Muscle of leg (tissue), 16 donors: ENCODE measurements at places on chromosomes 2 and 18.

GRCh38 chr2:236172255-236173035 lies 4.3 kb upstream of the GBX2 start:
- no peak for DNase-seq

- no peak for DNase-seq
These were observed 12.0 kb upstream of the DGKD start for GRCh38 chr2:233342301-233342700.

DNA sequence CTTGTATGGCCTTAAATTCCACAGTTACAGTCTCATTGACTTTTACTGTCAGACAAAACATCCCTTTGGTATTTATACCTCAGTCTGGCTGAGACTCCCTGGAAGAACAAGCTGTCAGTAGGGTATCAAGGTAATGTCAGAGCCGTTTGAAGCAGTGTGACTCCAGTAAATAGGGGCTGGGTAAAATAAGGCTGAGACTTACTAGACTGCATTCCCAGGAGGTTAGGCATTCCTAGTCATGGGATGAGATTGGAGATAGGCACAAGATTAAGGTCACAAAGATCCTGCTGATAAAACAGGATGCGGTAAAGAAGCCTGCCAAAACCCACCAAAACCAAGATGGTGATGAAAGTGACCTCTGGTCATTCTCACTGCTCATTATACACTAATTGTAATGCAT lies 219.5 kb upstream of the SKOR2 start:
- DNase-seq, result no peak

GRCh38 chr2:119104414-119104813 lies 54.1 kb downstream of the C1QL2 start:
- no peak for DNase-seq

DNA sequence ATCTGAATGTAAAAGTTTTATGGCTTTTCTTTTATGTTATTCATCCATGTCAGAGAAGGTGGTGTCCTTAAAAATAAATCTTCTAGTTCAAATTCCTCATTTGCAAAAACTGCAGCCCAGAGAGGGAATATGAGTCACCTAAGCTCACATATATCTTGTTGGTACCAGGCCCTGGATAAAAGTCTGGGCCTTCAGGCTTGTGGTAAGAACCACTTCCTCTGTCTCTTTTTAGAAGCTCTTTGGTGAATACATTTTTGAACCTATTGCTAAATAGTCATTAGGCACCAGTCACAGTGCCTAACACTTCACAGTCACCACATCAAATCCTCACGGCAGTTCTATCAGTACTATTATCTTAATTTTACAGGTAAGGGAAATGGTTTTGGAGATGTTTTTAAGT lies 199.2 kb downstream of the KCNS3 start:
- DNase-seq, result no peak

- peak; percentile 54 for DNase-seq
These were observed 644.2 kb upstream of the SETBP1 start for GRCh38 chr18:44036501-44036900.

DNA sequence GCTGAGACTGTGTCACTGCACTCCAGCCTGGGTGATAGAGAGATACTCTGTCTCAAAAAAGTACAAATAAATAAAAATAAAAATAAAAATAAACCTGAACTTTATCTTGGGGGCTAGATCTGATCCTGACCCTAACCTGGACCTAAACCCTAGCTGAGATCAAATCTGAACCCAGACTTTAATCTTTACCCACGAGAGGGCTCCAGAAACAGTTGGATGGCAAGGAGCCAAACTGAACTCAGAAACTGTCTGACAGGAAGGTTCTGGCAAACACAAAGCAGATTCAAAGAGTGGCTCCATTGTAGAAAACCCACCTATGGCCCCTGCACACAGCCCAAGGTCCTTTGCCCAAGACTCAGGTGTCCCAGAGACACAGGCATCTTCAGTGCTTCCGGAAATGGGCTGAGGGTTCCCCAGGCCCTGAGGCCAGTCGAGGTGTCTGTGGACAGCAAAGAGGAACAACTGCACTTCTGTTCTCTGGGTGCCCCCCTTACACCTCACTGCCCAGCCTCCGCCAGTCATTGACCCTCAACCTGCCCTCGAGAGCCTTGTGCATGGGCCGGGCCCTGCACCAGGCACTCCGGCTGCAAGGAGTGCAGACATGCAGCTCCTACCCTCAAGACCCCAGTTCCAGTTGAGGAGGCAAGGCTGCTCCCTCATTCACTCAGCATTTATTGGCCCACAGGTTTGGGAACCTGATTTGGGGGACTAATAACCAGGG lies 95.2 kb downstream of the TFCP2L1 start:
- no peak for DNase-seq

DNA sequence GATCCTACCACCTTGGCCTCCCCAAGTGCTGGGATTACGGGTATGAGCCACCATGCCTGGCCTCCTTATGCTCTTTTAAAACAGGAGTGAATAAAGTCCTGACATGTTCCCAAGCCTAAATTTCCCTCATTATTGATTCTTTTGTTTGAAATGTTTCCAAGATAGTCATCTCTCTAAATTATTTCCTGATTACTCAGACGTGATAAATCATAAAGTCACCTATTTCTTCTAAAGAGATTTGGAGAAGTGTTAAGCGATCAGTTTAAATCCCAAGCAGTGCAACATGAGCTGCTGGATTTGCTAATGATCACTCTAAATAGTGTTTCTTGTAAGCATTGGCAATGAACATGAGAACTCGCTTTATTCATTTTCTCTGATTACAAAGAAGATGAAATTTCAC lies 51.8 kb downstream of the PMAIP1 start:
- no peak for DNase-seq

DNA sequence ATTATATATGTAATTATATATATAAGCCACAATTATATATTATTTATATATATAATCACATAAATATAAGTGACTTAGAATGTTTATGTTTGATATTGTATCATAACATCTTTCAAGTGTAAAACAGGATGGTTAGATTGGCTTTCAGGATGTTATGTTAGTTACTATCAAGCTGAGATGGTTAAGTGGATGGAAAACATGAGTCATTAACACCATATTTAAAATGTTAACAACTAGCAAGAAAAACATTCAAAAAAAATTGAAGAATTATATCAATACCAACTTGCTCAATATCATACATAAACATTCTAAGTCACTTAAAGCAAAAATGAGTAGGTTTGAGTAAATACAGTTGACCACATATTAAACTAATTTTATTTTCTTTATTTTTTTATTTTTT lies 21.8 kb upstream of the RAB27B start:
- DNase-seq, result no peak

- DNase-seq, result no peak
These were observed at the start of gene ASIC4 for GRCh38 chr2:219514196-219514761. TSS of gene ASIC4 (plus strand) at chr2:219514482. CDS start at chr2:219514725, 243 bp downstream.

DNA sequence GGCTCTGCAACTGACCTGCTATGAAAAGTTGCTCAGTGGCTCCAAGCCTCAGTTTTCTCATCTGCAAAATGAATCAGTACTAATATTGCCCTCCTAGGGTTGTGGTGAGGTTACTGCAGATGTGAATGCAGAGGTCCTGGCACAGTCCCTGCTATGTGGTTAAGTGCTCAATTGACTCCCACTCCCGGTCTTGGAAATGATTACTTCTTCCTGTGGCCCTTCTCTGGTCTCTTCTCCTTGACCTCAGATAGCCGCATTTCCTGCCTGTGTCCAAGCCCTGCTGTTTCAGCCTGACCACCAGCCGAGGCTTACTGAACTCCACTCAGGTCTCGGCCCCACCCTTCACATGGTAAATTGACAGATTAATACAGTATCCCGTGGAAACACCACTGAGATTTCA lies 26.3 kb downstream of the CNGA3 start:
- no peak for DNase-seq

DNA sequence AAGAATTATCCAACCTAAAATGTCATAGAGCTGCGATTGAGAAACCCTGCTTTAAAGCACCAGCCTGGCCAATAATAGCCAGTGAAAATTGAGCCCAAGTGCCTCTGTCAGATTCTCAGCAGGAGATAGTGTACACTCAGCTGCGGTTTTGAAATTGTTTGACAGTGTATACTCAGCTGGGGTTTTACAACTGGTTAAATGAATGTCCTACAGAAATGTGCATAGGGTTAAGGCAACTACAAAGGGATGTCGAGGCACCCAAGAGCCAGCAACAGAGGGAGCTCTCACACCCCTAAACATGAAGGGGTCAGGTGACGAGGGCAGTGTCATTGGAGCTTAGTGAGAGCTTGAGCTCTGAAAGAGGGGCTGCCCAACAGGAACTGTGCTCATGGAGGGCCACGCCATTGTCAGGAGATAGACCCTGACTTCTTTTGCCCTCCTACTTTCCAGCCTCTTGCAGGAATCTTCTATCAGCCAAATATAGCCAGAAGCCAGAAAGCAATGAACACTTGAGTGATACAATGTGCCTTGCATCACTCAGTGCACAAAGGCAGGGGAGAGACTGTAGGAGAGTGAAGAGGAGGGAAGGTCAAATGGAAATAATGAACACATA lies 15.1 kb downstream of the ACTG2 start:
- no peak for DNase-seq

GRCh38 chr2:233532971-233533370 lies 33.6 kb downstream of the USP40 start:
- DNase-seq, result no peak

DNA sequence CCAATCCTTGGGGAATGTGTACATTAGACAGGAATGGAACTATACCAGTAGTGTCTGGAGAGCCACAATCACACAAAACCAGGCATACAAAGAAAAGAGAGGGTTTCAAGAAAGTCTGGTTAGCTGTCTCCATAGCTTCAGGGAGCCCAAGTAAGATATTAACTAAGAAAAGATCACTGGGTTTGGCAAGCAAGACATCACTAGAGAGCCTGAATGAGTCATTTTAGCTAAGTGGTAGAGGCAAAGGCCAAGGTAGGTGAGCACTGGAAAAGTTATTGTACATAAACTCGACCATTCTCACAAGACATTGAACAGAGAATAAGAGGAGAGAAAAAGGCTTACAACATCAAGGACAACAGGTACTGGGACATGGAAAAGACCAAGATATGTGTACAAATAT lies 143.8 kb upstream of the ARL4C start:
- DNase-seq, result no peak

DNA sequence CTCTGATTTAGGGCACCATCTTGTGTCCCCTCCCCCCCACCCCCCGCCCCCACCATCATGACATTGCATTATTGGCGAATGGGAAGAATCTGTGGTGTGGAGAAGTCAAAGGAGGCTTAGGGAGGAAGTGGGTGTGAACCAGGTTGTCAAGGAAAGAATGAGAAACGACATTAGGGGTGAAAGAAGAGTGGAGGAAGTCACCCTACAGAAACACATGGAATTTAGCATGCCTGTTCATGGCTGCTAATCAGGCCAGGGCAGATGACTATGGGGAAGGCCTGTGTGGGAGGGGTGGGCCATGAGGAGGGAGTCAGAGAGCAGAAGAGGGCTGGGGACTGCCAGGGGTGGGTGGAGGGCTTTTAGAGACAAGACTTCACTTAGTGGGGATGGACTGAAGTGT lies 81.6 kb downstream of the AOX1 start:
- DNase-seq, result no peak

GRCh38 chr18:2891526-2892431 lies 45.0 kb downstream of the EMILIN2 start:
- DNase-seq, result no peak

DNA sequence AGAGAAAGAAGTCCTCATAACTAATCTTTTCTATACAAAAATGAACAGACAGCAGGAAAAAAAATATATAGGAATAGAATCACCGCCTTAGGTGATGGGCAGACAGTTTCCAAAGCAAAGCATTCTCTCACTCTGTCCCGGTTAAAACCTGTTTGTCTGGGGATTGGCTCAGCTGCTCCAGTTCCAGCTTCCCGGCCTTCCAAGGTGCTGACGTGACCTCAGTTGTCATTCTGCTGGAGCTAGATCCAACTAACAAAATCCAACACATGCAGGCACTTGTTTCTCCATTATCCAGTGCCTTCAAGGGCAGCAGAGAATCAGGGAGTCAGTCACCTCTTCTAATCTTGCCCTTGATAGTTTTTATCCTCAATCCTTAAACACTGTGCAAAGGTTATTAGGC lies 52.8 kb downstream of the IKZF2 start:
- DNase-seq, result no peak

DNA sequence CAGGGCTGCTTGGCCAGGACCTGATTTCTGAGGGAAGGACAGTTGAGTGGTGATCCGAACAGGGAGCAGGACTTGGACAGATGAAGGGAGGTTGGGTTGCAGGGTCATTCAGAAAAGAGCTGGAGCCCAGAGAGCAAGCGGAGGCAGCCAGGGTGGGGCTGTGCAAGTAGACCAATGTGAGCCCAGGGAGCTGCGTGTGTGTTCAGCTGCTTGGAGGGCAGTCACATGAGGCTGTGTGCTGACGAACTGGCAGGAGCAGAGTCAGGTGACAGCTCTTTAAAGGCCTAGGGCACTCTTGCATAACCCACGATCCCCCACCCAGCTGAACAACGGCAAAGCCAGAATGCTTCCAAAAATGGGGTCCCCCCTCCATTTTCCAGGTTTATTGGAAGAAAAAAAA lies 4.6 kb upstream of the MLPH start:
- DNase-seq, result peak; percentile 69

- DNase-seq, result no peak
These were observed 55.4 kb downstream of the REL start for GRCh38 chr2:60936757-60937156.

DNA sequence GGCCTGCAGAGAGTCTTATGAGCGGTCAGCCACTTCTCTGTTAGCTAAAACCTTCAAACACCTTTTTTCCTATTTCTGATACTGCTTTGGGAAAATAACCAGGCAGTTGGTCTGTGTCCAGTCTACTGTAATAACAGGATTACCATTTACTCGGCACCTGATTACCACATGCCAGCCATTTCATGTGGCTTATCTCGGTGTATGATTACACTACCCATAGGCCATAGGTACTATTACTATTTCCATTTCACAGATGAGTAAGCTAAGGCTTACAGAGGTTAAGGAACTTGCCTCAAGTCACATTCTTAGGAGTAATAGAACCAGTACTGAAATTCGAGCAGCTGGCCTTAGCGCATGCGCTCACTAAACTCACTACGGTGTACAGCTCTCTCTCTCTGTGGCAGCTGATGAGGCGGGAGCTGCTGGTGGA lies 147.2 kb upstream of the L3MBTL4 start:
- DNase-seq, result peak; percentile 50

GRCh38 chr2:46643493-46643892 lies 164.1 kb downstream of the TMEM247 start:
- no peak for DNase-seq

DNA sequence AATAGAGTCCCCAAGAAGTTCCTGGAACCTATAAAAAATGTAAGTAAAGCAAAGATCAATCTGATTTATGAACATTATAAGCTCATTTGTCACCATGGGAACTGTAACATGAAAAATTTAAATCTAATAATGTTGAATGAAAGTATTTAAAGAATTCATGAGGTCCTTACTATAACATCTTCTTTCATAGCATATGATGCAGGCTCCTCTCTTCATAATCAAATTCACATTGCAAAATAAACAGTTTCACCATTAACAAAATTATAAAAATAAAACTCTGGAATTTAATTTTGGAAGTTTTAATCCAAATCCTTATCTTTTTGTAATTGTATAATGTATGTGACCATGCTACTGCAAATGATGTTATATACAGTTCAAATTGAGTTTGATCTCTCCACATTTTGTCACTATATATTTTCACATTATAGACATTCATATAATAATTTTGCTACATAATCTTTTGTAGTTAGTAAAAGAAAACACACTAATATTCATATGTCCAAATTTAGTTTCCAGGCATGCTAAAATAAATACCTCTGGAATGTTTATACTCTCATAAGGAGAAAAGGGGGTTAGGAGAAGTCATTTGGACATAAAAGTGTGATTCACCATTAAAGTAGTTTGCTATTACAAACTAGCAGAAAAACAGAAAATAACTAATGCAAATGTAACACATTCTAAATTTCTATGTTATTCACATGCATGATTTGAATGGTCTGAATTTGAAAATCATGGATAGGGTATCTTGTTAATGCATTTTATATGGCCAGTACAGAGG lies 954.1 kb downstream of the DSC3 start:
- no peak for DNase-seq
